ENCODE measurements at places on chromosomes 4 and X.
A peak's percentile ranks its signal among the peaks of the same experiment; 100 is the strongest.

DNA sequence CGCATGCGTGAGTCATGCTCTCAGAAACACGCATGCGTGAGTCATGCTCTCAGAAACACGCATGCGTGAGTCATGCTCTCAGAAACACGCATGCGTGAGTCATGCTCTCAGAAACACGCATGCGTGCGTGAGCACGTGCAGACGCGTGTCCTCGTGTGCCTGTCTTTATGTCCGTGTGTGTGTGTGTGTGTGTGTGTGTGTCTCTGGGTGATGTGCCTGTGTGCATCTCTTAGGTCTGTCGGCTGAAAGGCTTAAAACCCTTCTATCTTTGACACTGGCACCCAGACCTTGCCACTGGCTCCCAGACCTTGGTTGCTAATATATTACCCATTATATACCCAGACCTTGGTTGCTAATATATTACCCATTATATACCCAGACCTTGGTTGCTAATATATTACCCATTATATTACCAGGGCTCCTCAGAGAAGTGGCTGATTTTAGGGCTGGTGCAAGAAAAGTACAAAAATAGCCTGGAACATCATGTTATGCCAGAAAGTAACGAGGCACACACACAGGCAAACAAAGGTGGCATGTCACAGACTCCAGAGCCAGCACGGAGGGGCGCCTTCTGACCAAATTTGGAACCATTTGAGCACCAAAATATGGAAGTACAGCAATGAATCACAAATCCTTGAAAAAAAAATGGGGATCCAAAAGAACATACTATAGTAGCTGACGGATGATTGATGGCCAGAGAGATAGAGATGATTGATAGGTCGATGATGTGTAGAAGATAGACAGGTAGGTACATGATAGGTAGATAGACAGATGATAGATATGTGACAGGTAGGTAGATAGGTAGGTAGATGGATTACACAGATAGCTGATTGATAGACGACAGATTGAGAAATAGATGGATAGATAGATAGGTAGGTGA is 19.2 kb upstream of the ADRA2C start:
- DNase-seq, result no peak

- no peak for DNase-seq
Observed at GRCh38 chr4:15331930-15332329, 95.9 kb upstream of the C1QTNF7 start.

- DNase-seq, result no peak
Observed at GRCh38 chr4:93342738-93343137, 485.8 kb upstream of the ATOH1 start.

DNA sequence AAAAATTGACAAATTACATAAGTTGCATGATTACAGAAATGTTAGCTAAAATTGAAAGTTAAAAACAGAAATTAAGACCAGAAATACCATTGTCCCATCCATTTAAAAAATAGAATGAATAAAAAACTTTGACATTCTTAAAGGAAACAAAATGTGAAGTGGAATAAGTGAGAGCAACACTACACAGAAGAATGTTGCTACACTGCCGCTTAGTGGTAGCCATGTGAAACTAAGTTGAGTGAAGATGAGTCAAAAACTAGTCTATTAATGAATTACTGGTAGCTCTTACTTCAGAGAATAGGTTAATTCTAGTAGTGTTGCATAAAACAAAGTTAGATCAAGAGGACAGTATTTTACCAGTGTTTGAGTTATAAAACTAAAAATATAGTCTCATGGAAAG is 571.0 kb upstream of the KLHL4 start:
- peak; percentile 17 for DNase-seq

DNA sequence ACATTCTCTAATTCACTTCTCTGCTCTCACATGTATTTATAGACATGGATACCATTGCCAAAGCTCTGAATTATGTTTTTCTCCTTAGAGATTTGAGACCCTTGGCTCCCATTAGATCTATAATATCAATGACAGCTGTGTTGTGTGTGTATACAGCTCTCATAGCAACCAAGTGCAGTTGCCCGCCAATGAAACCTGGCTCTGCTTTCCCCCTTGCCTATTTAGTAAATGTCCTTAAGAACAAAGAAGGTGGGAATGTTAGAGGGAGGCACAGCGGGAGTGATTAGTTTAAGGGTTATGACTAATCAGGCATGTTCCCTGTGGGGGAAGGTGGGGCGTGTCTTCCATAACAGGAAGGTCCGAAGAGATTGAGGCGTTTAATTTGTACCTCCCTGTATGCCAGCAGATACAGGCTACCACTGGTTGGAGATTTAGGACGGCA is 100.5 kb upstream of the TBC1D9 start:
- no peak for DNase-seq

GRCh38 chr4:71473541-71474240 is 134.9 kb downstream of the SLC4A4 start:
- no peak for DNase-seq

Data from DMS 273 treated with DMSO at 0.1 percent for 48 hours (cell line).